AML-193 (cell line): ENCODE measurements at places on chromosomes 2 and 18.

DNA sequence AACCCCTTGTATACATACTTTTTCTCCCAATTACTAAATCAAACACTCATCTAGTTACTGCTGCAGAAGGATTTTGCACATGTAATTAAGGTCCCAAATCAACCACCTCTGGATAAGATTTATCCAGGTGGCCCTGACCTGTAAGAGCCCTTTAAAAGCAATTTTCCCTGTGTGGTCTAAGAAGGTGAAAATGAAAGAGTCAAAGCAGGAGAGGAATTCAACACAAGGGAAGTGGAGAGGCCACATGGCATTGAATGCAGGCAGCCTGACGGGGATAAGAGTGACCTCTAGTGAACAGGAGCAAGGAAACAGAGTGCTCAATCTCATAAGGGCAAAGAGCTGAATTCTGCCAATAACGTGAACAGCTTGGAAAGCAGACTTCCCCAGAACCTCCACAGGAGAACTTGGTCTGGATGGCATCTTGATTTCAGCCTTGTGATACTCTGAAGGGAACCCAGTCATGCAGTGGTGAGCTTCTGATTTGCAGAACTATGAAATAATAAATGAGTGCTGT is 27.2 kb downstream of the PPP3R1 start:
- DNase-seq = peak; percentile 30

- DNase-seq = no peak
Observed at GRCh38 chr2:216549926-216550690, 51.5 kb downstream of the RPL37A start.

DNA sequence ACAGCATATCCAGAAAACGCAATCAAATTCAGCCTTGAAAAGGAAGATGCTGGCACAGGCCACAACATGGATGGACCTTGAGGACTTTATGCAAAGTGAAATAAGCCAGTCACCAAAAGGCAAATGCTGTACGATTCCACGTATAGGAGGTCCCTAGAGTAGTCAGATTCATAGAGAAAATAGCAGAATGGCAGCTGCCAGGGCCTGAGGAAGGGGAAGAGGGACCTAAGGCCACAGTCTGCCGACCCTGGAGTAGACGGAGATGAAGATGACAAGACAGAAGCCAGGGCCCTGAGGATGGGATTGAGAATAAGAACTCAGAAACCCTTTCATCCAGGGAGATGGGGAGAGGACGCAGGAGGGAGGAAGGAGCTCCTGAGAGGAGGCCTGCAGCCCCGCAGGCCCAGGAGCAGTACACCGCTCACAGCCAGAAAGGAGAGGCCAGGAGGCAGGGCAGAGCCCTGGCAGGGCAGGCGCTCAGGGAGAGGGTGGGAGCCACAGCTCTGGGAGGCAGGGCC is 8.1 kb upstream of the MTERF4 start:
- no peak for DNase-seq

DNA sequence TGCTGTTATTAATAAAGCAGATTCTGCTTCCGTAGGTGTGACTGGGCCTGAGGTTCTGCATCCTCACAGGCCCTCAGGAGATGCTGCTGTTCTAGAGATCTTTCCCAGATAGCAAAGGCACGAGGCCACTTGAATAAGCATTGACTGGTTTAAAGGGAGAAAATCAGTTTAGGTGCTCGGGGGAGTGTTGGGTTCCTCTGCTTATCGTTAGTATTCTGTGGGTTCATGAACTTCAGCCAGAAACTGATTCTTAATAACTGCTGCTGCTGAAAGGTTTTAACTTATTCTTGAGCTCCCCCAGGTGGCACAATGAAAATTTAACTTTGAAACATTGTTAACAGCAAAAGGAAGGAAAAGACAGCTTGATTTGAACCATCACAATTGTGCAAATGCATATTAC is 56.9 kb downstream of the ITGA6 start:
- DNase-seq = peak; percentile 42

- DNase-seq = no peak
Observed at GRCh38 chr2:71564361-71564760, 111.0 kb downstream of the DYSF start.

DNA sequence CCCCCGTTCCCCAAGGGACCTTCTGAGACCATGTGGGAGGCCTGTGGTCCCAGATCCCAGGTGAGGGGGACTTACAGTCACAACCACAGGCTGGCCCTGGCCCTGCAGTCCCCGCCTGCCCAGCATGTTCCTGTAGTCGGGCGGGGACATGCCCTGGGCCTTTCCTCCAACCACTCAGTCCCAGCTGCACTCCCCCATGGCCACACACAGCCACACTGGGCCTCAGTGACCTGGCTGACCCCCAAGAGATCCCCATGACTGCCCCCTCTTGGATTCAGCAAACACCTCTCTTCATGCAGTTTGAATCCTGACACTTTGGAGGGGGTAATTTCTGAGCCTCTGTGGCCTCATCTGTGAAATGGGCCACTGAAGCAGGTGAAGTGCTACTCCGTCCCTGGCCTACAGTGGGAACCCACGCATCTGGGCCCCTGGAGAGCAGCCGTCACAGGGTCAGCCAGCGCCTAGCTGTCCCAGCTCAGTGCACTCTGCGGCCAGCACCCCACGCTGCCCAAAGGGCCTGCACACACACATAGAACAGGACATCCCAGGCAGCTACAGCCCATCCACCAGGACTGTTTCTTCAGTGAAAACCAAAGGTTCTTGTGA is 12.7 kb upstream of the ARHGEF4 start:
- no peak for DNase-seq

GRCh38 chr2:189293164-189293563 is 113.6 kb upstream of the COL5A2 start:
- DNase-seq = no peak

- DNase-seq = no peak
Observed at GRCh38 chr2:63784461-63784860, 57.2 kb upstream of the UGP2 start.

DNA sequence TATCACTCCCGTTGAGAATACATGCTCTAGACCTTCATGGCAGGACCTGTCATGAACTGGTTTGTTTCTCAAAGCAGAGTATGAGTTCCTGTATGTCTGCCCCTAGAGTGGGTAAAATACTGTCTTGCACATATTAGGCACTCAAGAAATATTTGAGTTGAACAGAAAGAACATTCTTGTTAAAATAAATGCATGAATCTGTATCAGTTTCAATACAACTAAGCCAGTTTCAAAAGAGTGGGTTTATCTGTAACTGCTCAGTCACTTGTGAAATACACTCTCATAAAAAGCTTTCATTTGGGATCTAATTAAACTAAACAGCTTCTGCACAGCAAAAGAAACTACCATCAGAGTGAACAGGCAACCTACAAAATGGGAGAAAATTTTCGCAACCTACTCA is 69.2 kb downstream of the RFTN2 start:
- DNase-seq = no peak

- DNase-seq = no peak
Observed at GRCh38 chr2:233999182-233999581, 51.3 kb upstream of the SPP2 start.

DNA sequence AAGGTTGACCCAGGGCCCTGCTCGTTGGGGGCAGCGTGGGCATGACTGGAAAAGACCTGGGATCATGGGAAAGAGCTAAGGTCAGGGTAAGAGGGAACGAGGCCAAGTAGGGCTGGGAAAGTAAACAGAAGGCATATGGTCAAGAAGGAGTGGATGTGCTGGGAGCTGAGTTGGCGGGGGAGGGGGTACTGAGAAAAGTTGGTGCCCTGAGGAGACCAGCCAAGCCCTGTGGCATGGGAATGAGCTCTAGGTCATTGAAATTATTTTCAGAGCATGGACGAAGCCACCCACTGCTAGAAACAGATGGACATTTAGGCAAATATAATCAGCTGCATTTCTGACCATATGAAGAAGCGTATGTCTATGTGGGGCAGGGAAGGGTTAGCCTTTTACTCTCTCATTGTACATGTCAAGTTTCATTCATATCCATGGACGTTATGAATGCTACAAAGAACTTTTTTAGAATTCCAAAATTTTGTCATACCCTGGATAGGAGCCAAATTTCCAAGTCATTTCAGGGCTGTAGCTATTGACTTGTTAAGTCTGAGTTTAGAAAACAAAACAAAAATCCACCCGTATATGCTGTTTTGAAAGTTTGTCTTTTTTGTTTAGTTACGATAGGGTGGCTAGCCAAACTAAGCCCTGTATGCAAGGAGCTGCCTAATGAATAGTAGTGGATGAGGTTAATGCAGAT is 19.1 kb downstream of the MAPRE2 start:
- DNase-seq = no peak

DNA sequence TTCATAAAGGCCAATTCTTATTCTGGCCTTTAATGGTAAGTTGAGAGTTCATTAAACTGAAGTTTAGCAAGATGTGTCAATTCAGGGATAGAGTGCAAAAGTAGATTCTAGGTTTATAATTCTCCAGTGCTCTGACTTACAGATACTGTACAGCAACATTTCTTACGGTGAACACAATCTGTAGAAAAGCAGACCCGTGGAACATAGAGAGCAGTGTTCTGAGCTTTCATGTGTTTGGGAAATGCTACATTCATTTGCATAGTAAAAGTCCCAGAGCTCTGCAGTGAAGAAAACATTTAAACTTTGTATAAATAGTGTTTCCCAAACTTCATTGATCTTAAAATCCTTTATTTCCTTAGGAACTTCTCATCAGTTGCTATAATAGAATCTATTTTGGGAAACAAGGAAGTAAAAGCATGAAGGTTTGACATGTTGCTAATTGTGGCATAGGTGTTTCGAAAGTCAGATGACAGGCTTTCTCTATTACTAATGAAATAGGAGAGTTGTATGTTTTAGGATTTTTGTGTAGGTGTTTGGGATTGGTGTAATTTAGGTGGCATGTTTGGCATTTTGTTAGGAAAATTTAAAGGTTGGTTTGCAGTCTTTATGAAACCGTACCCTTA is 138.2 kb downstream of the ASXL3 start:
- no peak for DNase-seq

DNA sequence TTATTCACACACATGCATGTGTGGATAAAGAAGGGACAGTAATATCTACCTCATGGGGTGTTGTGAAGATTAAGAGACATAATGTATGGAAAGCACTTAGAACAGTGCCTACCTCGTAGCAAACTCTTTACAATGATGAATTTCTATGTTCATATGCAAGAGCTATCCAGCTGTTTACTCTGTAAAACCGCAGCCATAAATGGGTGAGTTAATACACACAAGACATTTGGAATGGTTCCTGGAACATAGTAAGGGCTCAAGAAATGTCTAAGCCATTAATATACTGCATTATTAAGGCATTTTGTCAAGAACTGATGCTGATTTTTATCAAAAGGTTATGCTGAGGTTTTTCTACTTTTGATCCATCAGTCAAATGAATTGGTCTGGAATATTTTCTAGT is 1076.2 kb downstream of the TSN start:
- no peak for DNase-seq
